SJCRH30 (cell line): ENCODE measurements at places on chromosomes 16 and 17.

DNA sequence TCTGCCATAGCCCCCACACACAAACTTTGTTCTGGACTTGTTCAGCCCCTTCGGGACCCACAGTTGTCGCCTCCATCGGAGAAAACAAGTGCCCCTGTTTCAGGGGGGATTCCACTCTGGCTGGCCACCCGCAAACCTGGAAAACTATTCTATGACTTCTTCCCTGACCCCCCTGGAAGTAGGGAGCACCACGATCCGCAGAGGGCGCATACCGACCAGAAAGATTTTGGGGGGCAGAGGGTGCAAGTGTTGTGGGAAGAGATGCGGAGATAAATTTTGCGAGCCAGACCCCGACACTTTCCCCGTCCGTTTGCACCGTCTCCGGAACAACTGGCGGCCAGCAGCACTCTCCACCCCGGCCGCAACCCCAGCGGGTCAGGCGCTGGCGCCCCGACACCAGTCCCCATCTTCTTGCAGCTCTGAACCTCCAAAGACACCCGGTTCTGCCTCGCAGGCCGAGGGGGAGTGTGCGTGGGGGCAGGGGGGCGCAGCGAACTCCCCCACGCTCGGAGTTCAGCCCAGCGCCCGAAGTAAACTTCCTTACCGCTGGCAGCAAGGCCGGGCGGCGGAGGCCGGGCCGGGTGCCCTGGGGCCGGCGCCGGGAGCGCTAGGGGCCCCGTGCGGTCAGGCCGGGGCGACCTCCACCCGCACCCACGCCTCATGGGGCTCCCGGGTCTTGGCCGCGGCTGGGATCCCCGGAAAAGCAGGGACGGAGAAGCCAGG, 744 bp downstream of the SALL1 start:
- DNase-seq, result no peak

GRCh38 chr17:37438141-37438540, 31.5 kb downstream of the TADA2A start:
- DNase-seq, result no peak

GRCh38 chr16:66521951-66522771, 27.8 kb downstream of the TK2 start:
- peak; percentile 68 for DNase-seq

DNA sequence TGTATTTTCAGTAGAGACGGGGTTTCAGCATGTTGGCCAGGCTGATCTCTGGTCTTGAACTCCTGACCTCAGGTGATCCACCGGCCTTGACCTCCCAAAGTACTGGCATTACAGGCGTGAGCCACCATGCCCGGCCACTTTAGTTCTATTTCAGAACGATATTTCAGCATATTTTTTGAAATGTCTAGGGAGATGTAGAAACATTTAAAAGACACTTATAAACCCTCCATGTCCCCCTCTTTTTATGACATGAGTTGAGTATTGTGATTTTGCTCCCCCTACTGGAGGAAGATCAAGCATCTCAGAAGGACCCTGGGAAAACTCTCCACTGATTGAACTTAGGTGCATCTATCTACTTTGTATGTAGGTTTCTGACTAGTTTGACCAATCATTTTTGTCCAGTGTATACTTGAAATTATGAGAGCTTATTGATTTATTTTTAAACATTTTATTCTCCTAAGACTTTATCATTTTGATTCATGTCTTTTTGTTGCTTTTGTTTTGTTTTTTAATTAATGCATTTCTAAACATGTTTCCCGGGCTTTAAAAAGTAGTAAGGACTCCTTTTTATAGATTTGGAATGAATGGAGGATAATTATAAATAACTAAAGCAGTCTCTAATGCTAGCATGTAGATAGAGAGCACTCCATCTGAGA, 105.1 kb downstream of the CHD9 start:
- peak; percentile 75 for DNase-seq

GRCh38 chr16:87727346-87727745, 38.4 kb downstream of the KLHDC4 start:
- no peak for DNase-seq

DNA sequence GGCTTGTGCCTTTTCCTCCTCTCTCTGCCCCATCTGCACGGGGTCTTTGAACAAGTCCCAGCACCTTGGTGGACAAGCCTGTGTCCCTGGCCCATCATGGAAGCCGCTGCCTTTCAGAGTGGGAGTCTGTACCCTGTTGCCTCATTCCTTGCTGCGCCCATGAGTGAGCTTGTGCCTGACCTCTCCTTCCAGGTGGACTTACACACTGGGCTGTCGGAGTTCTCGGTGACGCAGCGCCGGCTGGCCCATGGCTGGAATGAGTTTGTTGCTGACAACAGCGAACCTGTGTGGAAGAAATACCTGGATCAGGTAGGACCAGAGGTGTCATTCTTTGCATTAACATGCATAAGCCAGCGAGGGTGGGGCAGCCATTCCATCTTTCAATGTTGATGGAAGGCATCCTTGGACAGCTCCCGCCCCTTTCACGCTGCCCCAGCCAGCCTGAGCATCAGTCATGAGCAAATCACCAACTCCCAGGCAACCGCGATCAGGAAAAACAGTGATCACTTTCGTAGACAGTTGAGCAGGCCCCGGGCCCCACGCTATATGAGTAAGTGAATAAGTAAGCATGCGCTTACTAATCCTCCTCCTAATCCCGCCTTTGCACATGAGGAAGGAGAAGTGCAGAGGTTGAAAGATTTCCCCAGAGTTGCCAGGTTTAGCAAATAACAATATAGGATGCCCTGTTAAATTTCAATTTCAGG, 36.8 kb downstream of the ATP2C2 start:
- no peak for DNase-seq

DNA sequence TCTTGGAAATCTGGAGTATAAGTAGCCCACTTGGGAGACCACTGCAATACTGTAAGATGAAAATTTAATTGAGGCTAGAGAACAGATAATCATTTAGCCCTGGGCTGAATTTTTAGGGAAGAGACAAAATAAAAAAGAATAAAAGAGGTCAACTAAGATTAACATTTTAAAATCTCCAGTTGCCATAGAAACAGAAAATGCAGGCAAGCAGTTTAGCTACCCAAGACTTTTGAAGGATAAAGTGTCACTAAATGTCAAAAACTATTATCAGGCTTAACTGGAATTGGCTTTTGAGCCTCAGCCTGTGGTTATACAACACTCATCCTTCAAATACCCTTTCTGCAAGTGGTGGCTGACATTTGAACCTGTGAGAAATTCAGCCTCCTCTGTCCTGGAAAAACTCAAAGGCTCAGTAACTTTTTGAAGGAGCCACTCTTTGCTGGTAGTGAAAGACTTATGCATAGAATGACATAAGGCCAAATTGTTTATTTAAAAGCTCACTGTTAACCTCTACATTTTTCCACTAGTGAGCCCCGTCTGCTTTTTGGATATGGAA, 220.7 kb upstream of the KCNJ16 start:
- no peak for DNase-seq

DNA sequence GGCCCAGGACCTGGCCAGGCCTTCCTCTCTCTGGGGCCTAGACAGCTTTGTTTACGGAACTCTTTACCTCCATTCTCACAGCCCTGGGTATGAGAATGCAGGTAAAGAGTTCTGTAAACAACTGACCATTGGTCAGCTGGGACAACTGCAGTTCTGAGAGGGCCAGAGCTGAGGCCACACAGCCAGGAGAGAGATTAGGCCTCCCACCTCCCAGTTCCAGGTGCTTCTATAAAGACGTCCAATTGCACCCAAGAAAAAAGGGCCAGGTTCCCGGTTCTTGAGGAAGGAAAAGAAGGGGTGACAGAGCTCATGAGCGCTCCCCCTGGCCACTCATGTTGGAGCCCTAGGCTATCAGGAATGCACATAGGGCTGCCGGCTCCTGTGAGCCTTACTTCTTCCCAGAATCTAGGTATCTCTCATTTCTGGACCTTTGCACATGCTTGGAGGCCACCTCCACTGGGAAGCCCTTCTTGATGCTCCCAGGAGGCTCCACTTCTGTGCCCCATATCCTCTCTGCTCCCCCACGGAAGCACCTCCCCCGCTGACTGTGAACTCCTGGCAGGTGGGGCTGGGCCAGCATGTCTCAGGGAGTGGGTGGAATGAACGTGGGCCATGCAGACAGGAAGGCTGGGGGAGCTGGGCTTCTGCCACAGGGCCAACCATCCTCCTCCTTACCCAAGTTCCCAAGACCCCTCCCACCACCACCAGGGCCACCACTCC, 13.1 kb downstream of the CNGB1 start:
- DNase-seq, result no peak

DNA sequence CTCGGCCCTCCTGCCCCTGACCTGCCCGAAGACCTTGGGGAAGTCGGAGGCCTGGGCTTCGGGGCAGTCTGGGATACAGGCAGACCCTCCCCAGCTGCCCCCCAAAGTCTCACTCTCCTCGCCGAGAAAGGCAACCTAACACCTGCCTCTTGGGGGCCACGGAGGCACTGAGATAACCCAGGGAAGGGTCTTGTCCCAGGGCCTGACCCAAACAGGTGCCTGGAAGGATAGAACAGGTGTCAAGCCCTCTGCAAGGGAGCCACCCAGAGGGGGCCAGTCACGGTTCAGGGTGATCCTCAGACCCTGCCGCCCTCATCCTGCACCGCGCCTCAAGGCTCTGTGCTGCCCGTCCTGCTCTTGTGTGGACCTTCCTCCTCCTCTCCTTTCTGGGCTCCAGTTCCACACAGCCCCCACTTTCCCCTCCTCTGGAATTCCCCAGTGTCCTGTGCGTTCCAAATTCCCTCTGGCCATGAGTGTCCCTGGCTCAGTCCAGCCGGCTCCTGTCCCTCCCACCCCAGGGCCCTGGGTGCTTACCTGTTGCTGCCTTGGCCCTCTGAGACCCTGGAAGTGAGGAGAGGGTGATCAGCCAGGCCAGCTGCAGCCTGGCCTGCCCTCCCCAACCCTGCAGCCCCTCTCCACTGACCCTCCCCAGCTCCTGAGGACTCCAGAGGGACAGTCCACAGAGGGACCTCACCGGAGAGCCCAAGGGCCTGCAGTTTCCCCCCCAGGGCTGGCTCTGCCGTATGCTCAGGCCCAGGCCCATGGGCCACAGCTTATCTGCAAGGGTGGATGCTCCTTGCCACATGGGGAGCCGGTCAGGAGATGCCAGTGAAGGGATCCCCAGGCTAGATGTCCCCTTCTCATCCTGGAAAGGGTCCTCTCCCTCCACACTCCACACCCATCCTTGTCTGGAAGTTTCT, 3.8 kb downstream of the PRSS27 start:
- DNase-seq, result no peak

DNA sequence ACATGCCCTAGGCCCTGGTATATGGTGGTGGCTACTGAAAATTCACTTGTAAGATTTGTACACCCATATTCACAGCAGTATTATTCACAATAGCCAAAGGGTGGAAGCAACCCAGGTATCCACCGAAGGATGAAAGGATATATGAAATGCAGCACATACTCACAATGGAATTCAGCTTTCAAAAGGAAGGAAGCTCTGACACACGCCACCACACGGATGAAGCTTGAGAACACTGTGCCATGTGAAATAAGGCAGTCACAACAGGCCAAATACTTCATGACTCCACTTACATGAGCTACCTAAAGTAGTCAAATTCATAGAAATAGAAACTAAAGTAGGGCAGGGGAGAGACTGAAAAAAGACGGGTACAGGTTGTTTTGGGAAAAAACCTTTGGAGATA, 2.9 kb downstream of the XPO6 start:
- DNase-seq, result no peak

DNA sequence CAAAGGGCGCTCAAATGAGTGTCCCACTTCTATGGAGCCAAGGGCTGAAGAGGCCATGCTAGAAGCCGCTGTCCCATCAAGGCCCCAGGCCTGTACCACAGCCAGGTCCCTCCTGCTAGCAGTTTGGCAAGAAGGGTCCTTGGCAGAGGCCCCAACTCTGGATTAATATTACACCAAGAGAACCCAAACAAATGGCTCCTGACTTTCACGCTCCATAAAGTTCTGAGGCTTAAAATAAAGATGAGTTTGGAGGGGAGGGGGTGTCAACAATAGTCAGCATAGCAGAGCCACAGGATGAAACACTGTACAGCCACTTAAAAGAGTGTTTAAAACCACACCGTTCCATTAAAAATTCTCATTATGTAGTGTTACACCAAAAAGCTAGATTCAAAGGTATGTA, 30.5 kb downstream of the CUEDC1 start:
- peak; percentile 76 for DNase-seq

DNA sequence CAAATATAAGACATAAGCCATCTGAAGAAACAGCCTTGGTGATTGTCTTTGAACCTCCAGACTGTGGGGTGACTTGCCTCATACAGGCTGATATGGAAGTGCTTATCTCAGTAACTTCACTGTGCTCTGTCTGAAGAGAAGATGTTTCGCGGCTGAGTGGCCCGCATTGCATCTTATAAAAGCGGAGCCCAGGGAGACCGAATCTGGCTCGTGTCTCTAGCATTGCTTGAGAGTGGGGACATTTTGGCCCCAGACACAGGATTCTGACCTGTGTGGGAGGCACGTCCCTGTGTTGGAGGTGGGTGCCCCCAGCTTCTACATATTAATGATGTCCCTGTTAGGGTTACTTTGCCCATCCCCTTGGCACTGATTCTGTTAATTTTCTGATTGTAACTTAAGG, 66.4 kb downstream of the METRNL start:
- no peak for DNase-seq

DNA sequence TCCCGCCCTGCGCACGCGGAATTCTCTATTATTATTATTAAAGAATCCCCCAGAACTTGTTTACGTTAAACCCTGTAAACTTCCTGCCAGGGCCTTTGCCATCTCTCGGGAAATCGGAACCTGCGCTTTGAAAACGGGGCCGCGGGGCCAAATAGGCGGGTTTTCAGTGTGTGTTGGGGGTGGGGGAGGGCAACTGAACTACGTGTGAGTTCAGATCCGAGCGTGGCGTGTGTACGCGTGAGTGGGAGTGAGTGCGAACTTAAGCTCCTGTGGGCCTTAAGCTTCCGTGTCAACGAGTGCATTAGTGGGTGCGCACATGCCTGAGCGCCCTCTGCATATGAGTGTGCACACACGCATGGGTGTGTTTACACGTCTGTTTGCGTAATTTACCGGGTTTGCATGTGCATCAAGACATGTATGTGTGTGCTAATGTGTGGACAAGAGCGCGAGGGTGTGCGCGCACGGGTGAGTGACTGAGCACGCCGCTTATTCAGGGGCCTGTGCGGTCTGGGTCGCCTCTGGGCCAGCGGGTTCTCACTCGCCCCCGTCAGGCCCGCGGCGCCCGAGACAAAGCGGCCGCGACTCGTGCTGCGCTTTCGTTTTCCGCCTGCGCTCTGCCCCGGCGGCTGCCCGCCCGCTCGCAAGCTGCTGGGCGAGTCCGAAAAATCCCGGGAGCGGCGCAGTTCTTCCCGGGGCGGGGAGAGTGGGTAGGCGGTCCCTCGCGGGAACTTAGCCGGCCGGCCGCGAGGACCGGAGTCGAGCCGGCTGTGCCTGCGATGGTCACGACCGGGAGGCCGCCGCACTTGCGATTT, 1.2 kb upstream of the FOXF1 start:
- DNase-seq, result peak; percentile 65

DNA sequence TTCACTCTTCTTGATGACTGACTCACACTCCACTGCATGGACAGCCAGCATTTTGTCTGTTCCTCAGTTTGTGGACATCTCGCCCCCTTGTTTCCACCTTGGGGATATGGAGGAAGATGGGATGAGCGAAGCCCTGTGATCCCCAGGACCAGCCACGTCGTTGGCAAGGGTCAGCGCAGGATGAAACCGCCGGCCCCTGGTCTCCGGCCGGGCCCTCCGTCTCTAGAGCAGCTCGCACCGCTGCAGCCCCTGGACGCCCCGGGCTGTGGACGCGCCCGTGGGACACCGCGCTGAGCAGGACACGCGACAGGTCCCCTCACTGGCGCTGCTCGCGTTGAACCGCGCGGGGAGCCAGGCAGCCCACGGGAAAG, 604 bp upstream of the ZC3H18 start:
- DNase-seq, result no peak
